ENCODE measurements at places on chromosomes 3 and 15.

GRCh38 chr15:38427380-38427779 is 26.5 kb upstream of the FAM98B start:
- DNase-seq, result no peak
- H3K36me3 ChIP-seq, result no peaks in the 10 kb centered on the region
- H3K4me1 ChIP-seq, result no peaks in the 10 kb centered on the region
- H3K27me3 ChIP-seq, result no peaks in the 10 kb centered on the region
- H3K4me3 ChIP-seq, result no peak overlapping the region
- H3K27ac ChIP-seq, result no peak overlapping the region

GRCh38 chr3:8608791-8609467 is 35.7 kb downstream of the SSUH2 start:
- H3K27ac ChIP-seq, result no peak overlapping the region
- no peaks in the 10 kb centered on the region for H3K27me3 ChIP-seq
- H3K4me3 ChIP-seq, result no peak overlapping the region
- no peaks in the 10 kb centered on the region for H3K36me3 ChIP-seq
- H3K4me1 ChIP-seq, result no peaks in the 10 kb centered on the region

GRCh38 chr3:38636881-38637280 is 12.6 kb downstream of the SCN5A start:
- no peaks in the 10 kb centered on the region for H3K27me3 ChIP-seq
- H3K4me1 ChIP-seq, result no peaks in the 10 kb centered on the region
- H3K4me3 ChIP-seq, result no peak overlapping the region
- no peaks in the 10 kb centered on the region for H3K36me3 ChIP-seq

DNA sequence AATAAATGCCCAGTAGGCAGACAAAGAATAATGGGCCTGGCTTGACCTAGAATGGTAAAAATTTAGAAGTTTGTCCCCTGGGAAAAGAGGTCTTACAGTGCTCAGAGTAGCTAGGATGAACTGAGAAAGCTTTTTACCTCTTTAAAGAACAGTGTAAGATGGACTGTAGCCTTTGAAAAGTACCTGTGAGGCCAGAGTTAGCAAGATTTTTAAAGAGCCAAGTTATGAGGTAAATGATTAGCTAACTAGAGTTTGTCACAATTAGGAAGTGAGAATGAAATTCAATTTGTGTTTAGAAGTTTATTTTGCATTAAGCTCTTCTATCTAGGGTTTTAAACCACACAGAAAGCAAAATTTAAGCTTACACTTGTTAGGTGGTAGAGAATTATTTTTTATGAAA is 480.9 kb downstream of the ZIC1 start:
- H3K36me3 ChIP-seq, result no peaks in the 10 kb centered on the region
- no peaks in the 10 kb centered on the region for H3K27me3 ChIP-seq
- no peak for DNase-seq
- no peak overlapping the region for H3K4me3 ChIP-seq

- no peak for DNase-seq
- no peaks in the 10 kb centered on the region for H3K36me3 ChIP-seq
- no peaks in the 10 kb centered on the region for H3K4me1 ChIP-seq
- no peaks in the 10 kb centered on the region for H3K27me3 ChIP-seq
- H3K4me3 ChIP-seq, result no peak overlapping the region
- H3K27ac ChIP-seq, result no peak overlapping the region
These were observed 65.6 kb downstream of the TMEM212 start for GRCh38 chr3:171908731-171909130.

DNA sequence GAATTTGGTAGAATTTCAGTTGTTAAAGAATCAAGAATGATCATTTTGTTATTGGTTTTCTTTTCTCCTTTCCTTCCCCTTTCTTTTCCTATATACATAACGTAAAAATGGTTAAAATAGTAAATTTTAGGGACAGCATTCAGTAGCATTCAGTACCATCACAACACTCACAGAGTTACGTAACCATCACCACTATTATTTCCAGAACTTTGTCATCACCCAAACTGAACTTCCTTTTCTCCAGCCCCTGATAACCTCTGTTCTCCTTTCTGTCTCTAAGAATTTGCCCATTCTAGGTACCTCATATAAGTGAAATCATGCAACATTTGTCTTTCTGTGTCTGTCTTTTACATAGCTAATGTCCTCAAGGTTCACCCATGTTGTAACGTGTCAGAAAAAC is 165.3 kb downstream of the AKAP13 start:
- no peak overlapping the region for H3K4me3 ChIP-seq
- H3K27ac ChIP-seq, result no peak overlapping the region
- H3K36me3 ChIP-seq, result peaks cover 3% of the 10 kb centered on the region

- H3K27me3 ChIP-seq, result no peaks in the 10 kb centered on the region
- no peak for DNase-seq
- no peaks in the 10 kb centered on the region for H3K4me1 ChIP-seq
- H3K4me3 ChIP-seq, result no peak overlapping the region
These were observed 441.2 kb downstream of the FHIT start for GRCh38 chr3:60809857-60810610.

GRCh38 chr3:43960448-43960840 is 269.7 kb downstream of the ABHD5 start:
- no peaks in the 10 kb centered on the region for H3K4me1 ChIP-seq
- H3K4me3 ChIP-seq, result no peak overlapping the region
- H3K27ac ChIP-seq, result no peak overlapping the region
- H3K27me3 ChIP-seq, result no peaks in the 10 kb centered on the region

GRCh38 chr3:170033489-170033888 is 4.3 kb upstream of the GPR160 start:
- H3K36me3 ChIP-seq, result no peaks in the 10 kb centered on the region
- peaks cover 4% of the 10 kb centered on the region for H3K27me3 ChIP-seq
- no peaks in the 10 kb centered on the region for H3K4me1 ChIP-seq
- H3K27ac ChIP-seq, result no peak overlapping the region

- no peak for DNase-seq
- H3K4me1 ChIP-seq, result no peaks in the 10 kb centered on the region
- no peaks in the 10 kb centered on the region for H3K36me3 ChIP-seq
- H3K27ac ChIP-seq, result no peak overlapping the region
- no peaks in the 10 kb centered on the region for H3K27me3 ChIP-seq
- H3K4me3 ChIP-seq, result no peak overlapping the region
These were observed 31.4 kb upstream of the PLXNA1 start for GRCh38 chr3:126951561-126951960.

- peaks cover 4% of the 10 kb centered on the region for H3K27me3 ChIP-seq
- no peaks in the 10 kb centered on the region for H3K4me1 ChIP-seq
- no peaks in the 10 kb centered on the region for H3K36me3 ChIP-seq
- no peak for DNase-seq
- H3K27ac ChIP-seq, result no peak overlapping the region
These were observed 2.7 kb downstream of the VGLL3 start for GRCh38 chr3:86988235-86988634.

DNA sequence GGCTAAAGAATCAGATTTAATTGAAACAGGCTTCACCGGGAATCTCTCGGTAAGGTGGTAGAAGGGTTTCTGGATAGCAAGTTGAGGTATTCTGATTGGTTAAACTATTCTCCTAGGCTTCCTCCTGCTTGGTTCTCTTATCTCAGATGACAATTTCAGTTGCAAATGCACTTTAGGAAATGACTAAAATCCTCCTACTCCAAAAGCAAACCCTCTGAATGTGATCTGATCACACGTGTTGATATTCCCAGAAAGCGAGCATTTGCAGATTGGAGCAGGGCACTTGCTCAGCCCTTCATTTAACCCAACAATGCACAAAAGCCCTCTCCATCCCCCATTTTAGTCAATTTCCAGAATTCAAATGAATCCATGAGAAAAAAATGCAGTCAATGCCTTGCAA is 55.6 kb upstream of the ICE2 start:
- no peak overlapping the region for H3K4me3 ChIP-seq
- no peaks in the 10 kb centered on the region for H3K36me3 ChIP-seq
- peaks cover 5% of the 10 kb centered on the region for H3K27me3 ChIP-seq
- no peaks in the 10 kb centered on the region for H3K4me1 ChIP-seq
- no peak overlapping the region for H3K27ac ChIP-seq

DNA sequence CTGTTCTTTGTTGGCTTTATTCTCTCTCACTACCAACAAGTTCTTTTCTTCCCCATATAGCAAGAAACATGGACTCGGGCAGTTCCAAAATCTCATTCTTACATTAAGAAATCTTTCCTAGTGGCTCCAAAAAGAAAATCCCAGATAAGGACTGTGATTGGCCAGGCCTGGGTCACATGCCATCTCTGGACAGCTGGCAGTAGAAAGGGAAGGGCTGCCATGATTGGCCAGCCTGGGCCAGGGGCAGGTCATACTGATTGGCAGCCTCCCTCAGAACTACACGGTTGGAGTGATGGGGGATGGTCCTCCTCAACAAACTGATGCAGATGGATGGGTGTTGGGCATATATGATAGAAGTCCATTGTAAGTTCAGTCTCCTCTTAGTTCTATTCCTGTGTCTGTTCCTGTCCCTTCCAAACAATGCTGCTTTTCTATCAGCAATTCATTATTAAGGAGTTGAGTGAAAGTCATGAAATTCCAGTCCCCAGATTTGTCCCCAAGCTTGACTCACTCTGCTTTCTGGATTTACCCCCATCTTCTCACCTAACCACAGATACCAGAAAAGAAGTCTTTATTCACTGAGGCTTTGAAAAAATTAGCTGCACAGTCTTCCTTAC is 175.5 kb downstream of the ATG7 start:
- DNase-seq, result no peak
- no peak overlapping the region for H3K4me3 ChIP-seq
- no peaks in the 10 kb centered on the region for H3K27me3 ChIP-seq
- no peak overlapping the region for H3K27ac ChIP-seq
- no peaks in the 10 kb centered on the region for H3K36me3 ChIP-seq

DNA sequence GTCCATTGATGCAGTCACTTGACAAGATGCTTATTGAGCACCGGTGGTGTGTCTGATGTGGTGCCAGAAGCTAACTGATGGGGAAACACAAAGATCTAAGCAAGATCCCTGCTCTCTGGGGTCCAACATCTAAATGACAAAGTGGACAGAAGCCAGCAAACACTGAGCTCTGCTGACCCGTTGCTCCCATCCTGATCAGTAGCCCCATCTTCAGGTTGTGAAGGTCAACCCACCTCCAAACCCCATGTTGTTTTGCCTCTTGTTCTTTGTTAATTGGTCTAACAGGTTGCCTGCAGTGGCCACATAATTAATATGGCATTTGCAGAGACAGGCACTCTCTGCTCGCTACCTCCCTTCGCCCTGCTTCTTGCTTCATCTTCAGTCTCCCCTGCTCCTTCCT is 21.5 kb upstream of the GLCE start:
- peaks cover 23% of the 10 kb centered on the region for H3K27me3 ChIP-seq
- no peaks in the 10 kb centered on the region for H3K36me3 ChIP-seq
- DNase-seq, result no peak
- H3K4me3 ChIP-seq, result no peak overlapping the region
- H3K4me1 ChIP-seq, result no peaks in the 10 kb centered on the region

- no peak for DNase-seq
- H3K36me3 ChIP-seq, result no peaks in the 10 kb centered on the region
- H3K27ac ChIP-seq, result no peak overlapping the region
- no peaks in the 10 kb centered on the region for H3K27me3 ChIP-seq
- H3K4me3 ChIP-seq, result no peak overlapping the region
These were observed 80.5 kb downstream of the SNRK start for GRCh38 chr3:43366885-43367284.

DNA sequence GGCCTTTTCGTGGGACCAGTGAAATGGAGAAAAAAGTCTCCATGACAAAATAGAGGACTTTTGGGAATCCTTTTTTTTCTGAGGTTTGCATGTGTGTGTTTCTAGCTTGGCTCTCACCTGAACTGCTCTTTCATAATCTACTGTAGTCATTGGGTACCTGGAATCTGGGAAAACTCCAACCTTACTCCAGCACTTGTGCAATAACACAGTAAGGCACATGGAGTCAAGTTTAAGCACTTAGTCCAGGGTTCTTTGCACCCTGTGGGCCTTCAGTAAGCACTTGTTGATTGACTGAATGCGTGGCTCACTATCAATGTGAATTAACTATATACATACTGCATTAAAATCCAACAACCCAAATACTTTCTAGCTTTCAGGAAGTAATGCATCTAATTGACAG is 299.5 kb downstream of the ZBTB20 start:
- no peak for DNase-seq
- no peaks in the 10 kb centered on the region for H3K27me3 ChIP-seq

DNA sequence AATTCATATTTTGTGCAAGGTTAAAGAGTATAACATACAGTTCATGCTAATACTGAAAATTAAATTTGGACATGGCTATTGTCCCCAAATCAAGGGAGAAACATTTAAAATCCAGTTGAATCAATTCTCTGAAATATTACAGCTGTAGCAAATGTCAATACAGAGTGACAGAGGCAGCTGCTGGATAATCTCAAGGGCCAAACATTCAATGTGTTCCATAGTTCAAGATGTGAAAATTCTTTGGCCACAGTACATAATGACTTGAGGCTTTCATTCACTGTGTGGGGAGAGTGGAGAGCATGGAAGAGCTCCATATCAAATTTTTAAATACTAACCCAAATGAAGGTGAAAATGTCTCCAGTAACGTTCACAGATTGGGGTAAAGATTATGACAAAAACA is 1192.8 kb upstream of the CADM2 start:
- no peak overlapping the region for H3K4me3 ChIP-seq
- no peaks in the 10 kb centered on the region for H3K4me1 ChIP-seq
- DNase-seq, result no peak
- no peaks in the 10 kb centered on the region for H3K36me3 ChIP-seq
- no peak overlapping the region for H3K27ac ChIP-seq
- no peaks in the 10 kb centered on the region for H3K27me3 ChIP-seq

- no peak for DNase-seq
- H3K27ac ChIP-seq, result no peak overlapping the region
- no peak overlapping the region for H3K4me3 ChIP-seq
- H3K4me1 ChIP-seq, result no peaks in the 10 kb centered on the region
These were observed 56.8 kb upstream of the CACNA2D3 start for GRCh38 chr3:54065586-54065985.

- H3K36me3 ChIP-seq, result peaks cover 5% of the 10 kb centered on the region
- H3K27me3 ChIP-seq, result no peaks in the 10 kb centered on the region
- DNase-seq, result no peak
- H3K27ac ChIP-seq, result no peak overlapping the region
These were observed 24.0 kb downstream of the RMDN3 start for GRCh38 chr15:40731034-40731433.

GRCh38 chr3:40128166-40128565 is 181.3 kb upstream of the EIF1B start:
- H3K4me3 ChIP-seq, result no peak overlapping the region
- no peaks in the 10 kb centered on the region for H3K27me3 ChIP-seq
- DNase-seq, result no peak
- H3K4me1 ChIP-seq, result no peaks in the 10 kb centered on the region
- no peaks in the 10 kb centered on the region for H3K36me3 ChIP-seq

DNA sequence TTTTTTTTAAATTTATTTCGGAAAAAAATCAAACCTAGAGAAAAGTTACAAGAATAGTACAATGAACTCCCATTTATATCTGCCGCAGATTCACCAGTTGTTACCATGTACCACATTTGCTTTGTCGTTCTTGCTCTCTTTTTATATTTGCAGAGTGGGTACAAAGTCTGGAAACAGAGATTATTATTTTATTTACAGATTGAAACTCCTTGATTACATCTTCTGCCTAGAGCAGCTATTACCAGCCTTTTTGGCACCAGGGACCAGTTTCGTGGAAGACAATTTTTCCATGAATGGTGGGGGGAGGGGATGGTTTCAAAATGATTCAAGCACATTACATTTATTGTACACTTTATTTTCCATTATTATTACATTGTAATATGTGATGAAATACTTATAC is 8.3 kb downstream of the MEF2A start:
- no peaks in the 10 kb centered on the region for H3K36me3 ChIP-seq
- no peak overlapping the region for H3K27ac ChIP-seq
- no peak overlapping the region for H3K4me3 ChIP-seq
- H3K4me1 ChIP-seq, result peaks cover under 1% of the 10 kb centered on the region
- no peak for DNase-seq

GRCh38 chr3:112233083-112233482 is 60.9 kb downstream of the SLC9C1 start:
- no peak overlapping the region for H3K4me3 ChIP-seq
- no peaks in the 10 kb centered on the region for H3K4me1 ChIP-seq
- DNase-seq, result no peak
- no peaks in the 10 kb centered on the region for H3K36me3 ChIP-seq
- no peaks in the 10 kb centered on the region for H3K27me3 ChIP-seq

All from Panc1 (cell line).